ENCODE measurements at places on chromosomes 3 and 15.
A peak's percentile ranks its signal among the peaks of the same experiment; 100 is the strongest.

GRCh38 chr15:49187549-49188245 is 17.6 kb downstream of the GALK2 start:
- DNase-seq: no peak

GRCh38 chr15:45855907-45856579 is 221.2 kb downstream of the SQOR start:
- DNase-seq: no peak

GRCh38 chr3:179970746-179971145 is 66.0 kb downstream of the PEX5L start:
- no peak for DNase-seq

DNA sequence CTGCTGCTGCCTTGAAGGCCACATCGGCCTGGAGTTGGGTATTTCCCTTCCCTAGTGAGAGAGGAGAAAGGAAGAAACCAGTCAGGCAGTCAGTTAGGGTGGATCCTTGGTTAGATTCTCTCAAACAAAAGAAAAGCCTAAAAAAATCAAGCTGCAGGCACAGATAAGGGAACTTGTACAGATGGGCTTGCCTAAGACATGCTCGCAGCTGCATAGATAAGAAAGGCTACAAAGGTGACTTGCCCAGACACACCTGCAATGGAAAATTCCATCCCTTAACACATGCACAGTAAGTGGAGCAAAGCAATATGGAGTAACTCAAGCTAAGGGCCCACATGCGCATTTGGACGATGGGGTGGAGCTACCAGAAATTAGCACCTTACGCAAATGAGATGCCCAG is 199.7 kb upstream of the ARPP21 start:
- DNase-seq: no peak

- no peak for DNase-seq
Measured at GRCh38 chr3:9683426-9683825, 20.2 kb upstream of the CPNE9 start.

- no peak for DNase-seq
Measured at GRCh38 chr3:72727172-72727571, 121.1 kb downstream of the SHQ1 start.

DNA sequence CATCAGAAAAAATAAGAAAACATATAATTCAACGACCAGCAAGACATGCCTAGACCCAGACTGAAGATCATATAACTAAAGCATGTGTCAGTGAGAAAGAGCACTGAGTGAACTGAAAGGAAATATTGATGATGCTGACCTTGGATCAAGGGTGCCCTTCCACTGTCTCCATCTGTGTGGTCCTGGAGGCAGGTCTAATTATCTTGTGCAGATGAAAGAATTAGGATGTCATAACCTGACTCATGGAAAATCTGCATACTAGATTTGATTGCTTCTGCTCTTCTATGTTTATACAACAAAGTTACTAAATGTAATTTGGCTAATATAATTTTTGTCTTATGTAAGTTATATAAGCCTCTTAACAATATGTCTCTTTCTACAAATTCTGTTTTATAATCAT is 264.6 kb upstream of the TGFBR2 start:
- no peak for DNase-seq

DNA sequence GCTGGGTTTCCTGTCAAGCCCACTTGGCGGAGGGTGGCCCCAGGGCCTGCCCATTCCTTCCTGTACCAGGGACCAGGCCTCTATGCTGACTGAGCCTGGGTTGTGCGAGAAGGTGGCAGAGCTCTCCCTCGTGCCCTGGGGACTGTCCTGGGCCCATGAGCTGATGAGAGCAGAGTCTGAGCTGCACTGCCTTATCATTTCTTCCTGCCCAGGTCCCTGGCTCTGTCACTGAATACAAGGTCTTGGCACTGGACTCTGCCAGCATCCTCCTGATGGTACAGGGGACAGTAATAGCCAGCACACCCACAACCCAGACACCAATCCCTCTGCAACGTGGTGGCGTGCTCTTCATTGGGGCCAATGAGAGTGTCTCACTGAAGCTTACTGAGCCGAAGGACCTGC is 7.5 kb downstream of the MPI start:
- no peak for DNase-seq

DNA sequence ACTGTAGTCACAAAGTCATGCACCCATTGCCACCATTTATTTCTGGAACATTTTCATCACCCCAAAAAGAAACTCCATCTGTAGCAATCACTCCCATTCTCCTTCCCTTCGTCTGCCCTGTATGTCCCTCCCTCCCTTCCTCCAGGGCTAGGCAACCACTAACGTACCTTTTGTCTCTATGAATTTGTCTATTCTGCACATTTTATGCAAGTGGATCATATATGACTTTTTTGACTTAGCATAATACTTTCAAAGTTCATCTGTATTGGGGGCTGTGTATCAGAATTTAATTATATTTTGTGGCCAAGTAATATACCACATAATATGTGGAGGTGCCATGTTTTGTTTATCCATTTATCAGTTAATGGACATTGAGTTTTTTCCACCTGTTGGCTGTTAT is 201.6 kb downstream of the FEZF2 start:
- no peak for DNase-seq

DNA sequence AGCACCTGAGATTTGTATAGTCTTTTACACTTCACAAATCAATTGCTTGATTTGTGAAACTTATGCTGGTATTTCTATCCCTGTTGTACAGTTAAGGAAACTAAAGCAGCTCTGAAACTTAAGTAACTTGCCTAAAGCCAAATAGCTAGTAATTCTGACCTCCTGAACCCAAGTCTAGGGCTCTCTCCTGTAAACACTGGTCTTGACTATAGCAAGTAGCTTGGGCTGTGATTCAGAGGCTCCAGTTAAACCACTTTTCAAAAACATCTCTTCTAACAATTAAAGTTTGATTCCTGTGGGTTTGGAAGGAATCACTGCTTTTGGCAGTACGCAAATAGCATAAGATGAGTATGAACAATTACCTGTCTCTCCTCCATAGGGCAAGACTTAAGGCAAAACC is 18.5 kb upstream of the CMTM8 start:
- no peak for DNase-seq

- no peak for DNase-seq
Measured at GRCh38 chr3:182957676-182958266, 22.6 kb downstream of the DCUN1D1 start.

DNA sequence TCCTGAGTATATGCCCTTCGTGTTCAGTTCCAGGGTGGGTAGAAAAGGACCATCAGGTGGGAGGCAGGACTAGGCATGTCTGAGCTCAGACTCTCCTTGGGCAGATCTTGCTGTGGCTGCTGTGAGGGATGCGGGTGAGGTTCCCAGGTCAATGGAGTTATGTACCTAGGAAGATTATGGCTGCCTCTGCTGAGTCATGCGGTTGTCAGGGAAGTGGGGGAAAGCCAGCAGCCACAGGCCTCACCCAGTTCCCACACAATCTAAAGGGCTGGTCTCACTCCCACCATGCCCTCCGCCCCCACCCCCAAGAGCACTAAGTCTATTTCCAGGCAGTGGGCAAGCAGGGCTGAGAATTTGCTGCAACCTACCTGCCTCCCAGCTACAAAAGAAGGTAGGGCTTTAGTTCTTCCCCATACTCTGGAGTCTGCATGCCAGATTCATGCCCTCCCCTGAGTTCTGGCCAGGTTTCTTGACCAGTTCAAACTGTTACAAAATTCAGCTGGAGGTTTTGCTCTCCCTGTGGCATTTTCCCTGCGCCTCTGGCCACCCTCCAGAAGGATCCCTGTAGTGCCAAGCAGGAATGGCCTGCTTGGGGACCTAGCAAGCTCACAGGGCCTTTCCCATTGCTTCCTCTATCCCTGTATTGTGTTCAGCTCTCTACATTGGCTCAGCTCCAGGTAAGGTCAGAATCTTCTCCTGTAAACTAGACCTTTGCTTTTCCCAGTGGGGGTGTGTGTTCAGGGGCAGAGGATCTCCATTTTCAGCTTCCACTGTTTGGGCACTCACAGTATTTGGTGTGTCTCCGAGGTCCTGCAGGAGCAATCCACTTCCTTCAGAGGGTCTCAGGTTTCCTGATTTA is 12.7 kb upstream of the TMCO5A start:
- DNase-seq: peak; percentile 24

DNA sequence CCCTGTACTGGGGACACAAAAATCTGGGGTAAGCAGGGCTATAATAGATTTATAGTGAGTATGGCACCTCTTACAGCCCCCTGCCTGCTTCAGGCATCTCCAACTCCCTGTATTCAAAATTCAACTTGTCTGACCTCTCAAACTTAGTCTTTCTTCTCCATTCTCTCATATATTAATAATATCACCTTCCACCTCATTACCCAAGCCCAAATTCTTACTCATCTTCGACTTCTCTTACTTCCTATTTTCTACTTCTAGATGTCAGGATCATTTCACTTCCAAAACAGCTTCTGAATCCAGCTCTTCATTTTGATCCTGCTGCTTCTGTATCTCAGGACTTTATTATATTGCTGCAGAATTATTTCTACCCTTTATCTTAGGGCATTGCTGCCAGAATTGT is 290.7 kb downstream of the CHST2 start:
- DNase-seq: no peak

DNA sequence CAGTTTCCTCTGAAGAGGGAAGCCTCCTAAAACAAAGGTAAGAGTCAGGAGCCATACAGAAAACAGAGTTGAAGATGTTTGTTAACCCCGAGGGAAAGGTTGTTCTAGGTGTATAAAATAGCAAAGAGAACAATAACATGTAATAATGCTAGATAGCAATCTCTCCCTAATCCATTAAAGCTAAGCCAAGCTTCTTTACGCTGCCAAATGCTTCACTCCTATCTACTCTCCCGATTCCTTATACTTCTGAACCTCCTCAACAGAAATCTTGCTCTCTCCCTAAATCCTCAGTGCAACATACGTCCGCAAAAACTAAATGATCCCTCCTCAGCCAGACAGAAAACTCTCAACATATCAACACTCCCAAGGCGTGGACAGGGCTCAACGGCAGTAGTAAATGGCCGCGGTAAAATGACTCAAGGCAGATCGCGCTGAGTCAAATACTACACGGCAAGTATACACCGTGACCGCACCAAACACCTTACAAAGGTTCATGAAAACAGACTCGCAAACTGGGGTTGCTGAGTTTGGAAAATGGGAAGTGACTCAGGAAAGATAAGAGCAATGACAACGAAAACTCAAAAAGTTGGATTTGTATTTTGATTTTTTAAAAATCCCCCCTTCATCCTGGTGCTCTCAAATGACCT is 682 bp downstream of the CLDND1 start:
- no peak for DNase-seq

GRCh38 chr15:80573606-80574005 is 121.5 kb upstream of the ABHD17C start:
- DNase-seq: no peak

DNA sequence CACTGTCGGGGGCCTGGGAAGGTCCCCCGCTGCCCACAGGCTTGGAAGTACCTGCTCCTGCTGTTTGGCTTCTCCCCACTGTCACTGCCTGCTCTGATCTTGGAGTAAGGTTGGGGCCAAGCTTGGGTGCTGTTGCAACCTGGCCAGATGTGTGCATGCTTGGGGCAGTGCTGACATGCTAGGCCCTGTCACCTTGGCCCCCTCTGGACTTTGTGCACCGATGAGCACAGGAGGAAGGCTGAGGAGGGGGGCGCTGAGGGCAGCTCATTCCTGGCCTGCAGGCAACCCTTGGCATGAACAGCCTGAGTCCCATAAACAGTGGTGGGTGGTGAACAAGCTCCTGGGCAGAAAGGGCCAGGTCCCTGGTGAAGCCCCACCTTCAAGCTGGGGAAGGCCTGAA is 4.0 kb upstream of the XCR1 start:
- DNase-seq: no peak

DNA sequence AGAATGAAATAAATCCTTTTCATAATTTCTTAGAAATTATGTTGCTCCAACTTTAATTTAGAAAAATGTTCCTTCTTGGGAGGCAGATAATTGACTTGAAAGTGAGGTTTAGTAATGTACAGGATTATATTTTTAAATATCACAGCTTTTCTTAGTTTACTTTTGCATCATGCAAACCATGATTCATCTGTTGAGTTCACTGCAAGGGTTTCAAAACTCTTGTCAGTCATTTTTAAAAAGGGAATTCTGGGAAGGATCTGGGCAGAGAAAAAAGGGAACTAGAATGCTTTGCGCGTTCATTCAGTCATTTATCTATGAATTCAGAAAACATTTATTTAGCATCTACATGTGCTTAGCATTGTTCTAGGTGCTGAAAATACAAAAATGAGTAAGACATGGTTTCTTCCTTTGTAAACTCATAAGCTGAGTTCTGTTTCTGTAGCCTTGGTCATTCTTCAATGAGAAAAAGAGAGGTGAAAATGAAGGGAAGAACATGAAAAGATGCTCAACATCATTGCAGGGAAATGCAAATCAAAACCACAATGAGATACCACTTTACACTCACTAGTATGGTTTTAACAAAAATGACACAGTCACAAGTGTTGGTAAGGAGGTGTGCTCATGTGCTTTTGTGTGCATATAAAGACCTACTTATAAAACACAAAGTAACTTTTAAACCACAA is 209.1 kb downstream of the NR1D2 start:
- DNase-seq: no peak

GRCh38 chr15:51750792-51751696 is at the start of gene TMOD2:
TSS of gene TMOD2 (plus strand) at chr15:51751597. CDS start at chr15:51766442, 14,845 bp downstream.
- no peak for DNase-seq

DNA sequence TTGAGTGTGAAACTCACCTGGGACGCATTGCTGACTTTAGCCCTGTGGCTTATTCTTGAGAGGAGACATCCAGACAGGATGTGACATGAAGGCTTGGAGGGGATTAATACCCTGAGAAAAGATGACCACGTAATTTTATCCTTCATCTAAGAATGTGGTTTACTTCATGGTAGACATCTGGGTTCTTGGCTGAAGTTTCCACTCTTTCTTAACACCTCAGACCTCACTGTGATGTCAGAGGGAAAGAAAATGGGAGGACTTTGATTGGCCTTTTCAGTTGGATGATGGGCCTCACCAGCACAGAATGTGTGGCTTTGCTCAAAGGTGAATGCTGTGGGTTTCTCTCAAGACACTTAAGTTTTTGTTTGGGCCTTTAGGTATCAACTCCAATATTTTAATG is 16.5 kb downstream of the GORASP1 start:
- no peak for DNase-seq

GRCh38 chr3:55691141-55691540 is 204.0 kb upstream of the WNT5A start:
- no peak for DNase-seq

GRCh38 chr15:72801590-72802325 is 18.2 kb upstream of the ADPGK start:
- no peak for DNase-seq

- DNase-seq: no peak
Measured at GRCh38 chr3:23183731-23184130, 19.4 kb upstream of the UBE2E2 start.

GRCh38 chr15:49331951-49332350 is 91.1 kb upstream of the FGF7 start:
- no peak for DNase-seq

Data from retinal pigment epithelial cell (primary cell).